Right lobe of liver (tissue), 6 donors: ENCODE measurements at places on chromosomes 16 and 17. TPM values are rescaled to one million over a fixed set of nuclear protein-coding genes. Genes with fewer than 3 reads are reported as not detected.

CD300E gene
- total RNA-seq: 0.91 TPM

SCNN1G gene
- not detected for total RNA-seq

GPR179 gene
- 0.07 TPM for total RNA-seq

TEX14 gene
- 0.09 TPM for total RNA-seq

CCL5 gene
- total RNA-seq: 3.0 TPM

NPEPPS gene
- 34.2 TPM for total RNA-seq

RHBDF1 gene
- total RNA-seq: 6.3 TPM
